Activated CD4-positive, alpha-beta T cell treated with anti-CD3 and anti-CD28 coated beads, Interleukin-2, amount 10 ng/mL, durations not matched to agents 24 days and 14 days (primary cell): ENCODE measurements at places on chromosomes 7 and 10. TPM values are rescaled to one million over a fixed set of nuclear protein-coding genes. Genes with fewer than 3 reads are reported as not detected.

FAM149B1 gene
- total RNA-seq: 10.5 and 11.5 TPM in 2 replicates

RUFY2 gene
- 9.5 and 10.3 TPM in 2 replicates for total RNA-seq

DNA sequence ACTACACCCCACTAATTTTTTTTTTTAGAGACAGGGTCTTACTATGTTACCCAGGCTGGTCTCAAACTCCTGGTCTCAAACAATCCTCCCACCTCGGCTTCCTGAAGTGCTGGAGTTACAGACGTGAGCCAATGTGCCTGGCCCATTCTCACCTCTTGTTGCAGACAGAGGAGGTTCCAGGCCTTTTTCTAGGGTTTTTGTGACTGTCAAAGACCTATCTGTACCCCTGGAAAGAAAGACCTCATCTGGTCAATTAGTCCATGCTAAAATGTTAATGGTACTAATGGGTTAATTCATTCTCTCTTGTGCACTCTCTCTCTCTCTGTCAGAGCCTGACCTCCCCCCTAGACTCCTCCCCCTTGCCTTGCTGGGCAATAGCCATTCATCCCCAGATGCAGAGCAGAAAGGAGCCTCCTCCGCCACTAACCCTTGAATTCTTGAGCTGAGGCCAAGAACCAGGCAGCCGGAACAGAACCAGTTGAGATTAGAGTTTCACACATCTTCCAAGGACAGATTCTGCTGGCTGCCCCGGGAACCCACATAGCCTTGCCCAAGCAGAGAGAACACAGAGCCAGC lies 209.7 kb downstream of the SKIDA1 start:
- DNase-seq: no peak

LRCH4 gene
- 86.0 and 89.2 TPM in 2 replicates for total RNA-seq

GRCh38 chr10:104910712-104911111 lies 269.6 kb downstream of the SORCS3 start:
- DNase-seq: no peak

SKIDA1 gene
- total RNA-seq: 0.02 and 0.16 TPM in 2 replicates

PTER gene
- 16.7 and 17.8 TPM in 2 replicates for total RNA-seq

DNA sequence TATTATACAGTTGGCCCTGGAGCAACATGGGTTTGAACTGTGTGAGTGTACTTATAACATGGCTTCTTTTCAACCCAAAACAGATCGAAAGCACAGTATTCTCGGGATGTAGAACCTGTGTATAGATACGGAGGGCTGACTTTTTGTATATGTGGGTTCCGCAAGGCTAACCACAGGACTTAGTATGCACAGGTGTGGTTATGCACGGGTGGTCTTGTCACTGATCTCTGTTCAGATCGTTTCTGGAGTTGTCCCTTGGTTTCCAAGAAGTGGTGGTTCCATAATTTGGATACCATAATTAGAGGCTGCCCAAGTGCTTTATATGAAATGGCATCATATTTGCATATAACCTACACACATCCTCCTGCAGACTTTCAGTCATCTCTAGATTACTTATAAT lies 10.9 kb upstream of the BHLHA15 start:
- no peak for DNase-seq

- DNase-seq: no peak
Measured at GRCh38 chr7:42068554-42069280, 168.3 kb downstream of the GLI3 start.

CALHM3 gene
- not detected in 2 replicates for total RNA-seq

GRCh38 chr10:111822661-111823060 lies 360.9 kb downstream of the GPAM start:
- no peak for DNase-seq

DNA sequence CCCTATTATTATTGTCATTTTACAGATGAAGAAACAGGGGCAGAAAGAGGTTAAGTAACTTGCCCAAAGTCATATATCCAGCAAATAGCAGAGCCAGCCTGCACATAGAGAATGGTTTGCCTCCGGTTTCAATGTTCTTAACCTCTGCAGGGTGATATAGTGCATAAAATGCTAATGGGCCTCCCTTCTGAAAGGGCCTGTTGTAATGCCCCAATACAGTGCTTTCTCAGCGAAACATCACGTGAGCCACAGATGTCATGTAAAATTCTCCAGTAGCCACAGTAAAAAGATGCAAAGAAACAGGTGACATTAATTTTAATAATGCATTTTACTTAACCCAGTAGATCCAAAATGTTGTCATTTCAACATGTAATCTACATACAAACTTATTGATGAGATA lies 38.1 kb downstream of the LRGUK start:
- DNase-seq: no peak

DNA sequence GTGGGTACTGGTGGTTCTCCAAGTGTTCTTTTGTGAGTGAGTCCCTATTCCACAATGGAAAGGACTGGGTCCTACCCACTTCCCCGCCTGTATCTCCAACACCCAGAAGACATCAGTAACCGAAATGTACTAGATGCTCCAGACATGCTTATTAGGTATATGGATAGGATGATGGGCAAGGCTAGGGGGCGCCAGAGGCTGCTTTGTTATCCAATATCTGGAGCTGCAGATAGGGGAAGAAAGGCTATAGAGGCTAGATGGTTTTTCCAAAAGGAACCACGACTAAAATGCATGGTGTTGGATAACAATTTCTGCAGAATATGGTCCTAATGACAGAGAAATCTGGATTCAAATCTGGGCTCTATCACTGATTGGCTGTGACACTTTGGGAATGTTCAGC lies 56.2 kb upstream of the TM9SF3 start:
- DNase-seq: peak; percentile 85

DNA sequence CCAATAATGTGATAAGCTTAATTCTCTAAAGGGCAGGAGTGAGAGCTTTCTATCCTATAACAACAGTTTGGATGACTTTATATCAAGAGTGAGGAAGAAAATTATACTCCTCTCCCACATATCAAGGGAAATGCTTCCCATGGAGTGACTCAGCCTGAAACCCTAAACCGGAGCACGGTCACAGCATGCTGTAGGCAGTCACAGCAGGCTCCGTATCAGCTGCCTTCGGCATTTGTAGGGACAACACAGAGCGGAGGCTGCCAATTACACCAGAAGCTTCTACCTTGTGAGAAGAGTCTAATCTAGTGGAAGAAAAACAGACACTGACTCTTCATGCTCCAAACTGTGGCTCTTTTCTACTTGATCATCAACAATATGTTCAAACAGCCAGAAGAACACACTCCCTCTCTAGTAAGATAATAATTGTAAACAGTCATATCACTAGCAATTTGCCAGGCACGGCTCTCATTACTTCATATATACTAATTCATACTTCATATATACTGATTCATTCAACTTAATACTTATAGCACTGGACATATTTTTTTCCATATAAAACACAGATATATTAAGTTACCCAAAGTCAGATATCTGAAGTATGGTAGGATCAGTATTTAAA lies 65.9 kb downstream of the DGKB start:
- DNase-seq: no peak

- DNase-seq: no peak
Measured at GRCh38 chr10:118926072-118926417, 103.5 kb upstream of the NANOS1 start.

- DNase-seq: no peak
Measured at GRCh38 chr7:95365151-95365550, 31.0 kb downstream of the PON3 start.

CTBP2 gene
- 0.16 TPM in 1 of 2 replicates, not detected in the other for total RNA-seq

DNA sequence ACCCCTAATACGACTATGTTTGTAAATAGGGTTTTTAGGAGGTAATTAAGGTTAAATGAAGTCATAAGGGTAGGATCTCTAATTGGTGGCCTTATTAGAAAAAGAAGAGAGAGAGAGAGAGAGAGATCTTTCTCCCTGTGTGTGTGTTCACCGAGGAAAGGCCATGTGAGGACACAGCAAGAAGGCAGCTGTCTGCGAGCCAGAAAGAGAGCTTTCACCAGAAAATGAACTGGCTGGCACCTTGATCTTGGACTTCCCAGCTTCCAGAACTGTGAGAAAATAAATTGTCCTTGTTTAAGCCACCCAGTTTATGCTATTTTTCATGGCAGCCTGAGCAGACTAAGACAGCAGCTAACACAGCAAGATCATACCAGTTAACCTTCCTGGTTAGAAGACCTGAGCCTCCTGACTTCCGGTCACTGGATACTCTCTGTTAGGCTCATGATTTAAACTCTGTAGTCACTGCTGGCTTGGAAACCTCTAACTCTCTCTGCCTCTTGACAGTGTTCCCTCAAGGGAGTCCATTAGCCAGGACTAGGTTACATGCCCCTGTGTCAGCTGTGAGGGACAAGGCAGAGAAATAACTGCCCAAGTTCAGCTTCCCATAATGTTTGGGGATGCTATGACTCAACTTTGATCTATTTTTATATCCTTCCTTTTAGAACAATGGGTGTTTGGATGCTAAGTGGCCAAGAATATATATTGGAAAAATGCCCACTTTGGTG lies 102.3 kb downstream of the DYNC1I1 start:
- DNase-seq: no peak

- DNase-seq: no peak
Measured at GRCh38 chr7:146654048-146654447, 537.4 kb downstream of the CNTNAP2 start.

DNA sequence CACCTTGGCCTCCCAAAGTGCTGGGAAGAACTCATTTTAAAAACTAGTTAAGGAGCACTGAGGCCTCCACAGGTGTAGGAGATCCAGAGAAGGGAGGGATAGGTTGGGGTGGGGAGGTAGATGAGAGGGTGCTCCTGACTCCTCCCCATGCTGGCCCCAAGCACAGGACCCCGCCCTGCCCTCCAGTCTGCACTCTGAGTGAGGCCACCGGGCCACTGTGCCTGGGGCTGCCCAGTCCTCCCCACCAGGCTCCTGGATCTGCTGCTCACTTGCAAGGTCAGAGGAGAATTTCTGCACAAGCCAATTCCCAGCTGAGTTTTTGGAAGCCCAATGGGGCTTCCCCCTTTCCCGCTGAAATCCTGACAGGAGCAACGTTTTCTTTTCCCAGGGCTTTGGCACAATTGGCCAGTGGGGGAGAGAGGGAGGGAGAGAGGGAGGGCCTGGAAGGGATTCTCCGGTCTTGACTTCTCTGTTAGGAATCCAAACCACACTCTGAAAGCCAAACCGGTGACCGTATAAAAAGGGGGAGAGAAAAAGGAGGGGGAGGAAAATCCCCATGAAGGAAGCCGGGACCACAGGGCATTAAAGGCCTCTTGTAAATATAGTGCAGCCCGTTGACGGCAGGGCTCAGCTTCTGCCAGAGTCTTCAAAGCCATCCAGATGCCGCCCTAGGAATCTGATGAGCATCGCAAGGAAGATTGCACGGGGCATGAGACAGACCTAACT lies 116.2 kb downstream of the SH3PXD2A start:
- DNase-seq: no peak

DNA sequence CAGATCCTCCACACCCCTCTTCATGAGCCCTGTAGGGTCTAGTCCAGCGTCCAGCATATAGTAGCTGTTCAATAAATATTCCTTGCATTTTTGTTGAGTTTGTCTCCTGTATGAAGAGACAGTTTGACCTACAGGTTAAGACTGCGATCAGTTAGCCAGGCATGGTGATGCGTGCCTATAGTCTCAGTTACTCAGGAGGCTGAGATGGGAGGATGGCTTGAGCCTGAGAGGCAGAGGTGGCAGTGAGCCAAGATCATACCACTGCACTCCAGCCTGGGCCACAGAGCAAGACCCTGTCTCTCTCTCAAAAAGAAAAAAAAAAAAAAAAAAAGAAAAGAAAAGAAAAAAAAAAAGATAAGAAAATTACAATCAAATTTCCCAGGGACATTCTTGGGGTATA lies 5.1 kb upstream of the CUEDC2 start:
- no peak for DNase-seq

DNA sequence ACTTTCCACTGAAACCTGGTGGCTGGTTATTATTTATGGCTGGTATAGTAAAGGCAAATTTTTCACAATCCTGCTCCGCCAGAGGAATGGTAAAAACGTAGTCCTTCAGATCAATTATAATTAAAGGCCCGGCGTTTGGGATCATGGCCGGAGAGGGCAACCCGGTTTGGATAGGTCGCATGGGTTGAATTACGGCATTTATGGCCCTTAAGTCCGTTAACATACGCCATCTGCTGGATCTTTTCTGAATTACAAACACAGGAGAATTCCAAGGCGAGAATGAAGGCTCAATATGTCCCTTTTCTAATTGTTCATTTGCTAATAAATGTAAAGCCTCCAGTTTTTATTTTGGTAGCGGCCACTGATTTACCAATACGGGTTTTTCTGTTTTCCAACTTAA lies 11.3 kb upstream of the TAS2R3 start:
- no peak for DNase-seq

DNA sequence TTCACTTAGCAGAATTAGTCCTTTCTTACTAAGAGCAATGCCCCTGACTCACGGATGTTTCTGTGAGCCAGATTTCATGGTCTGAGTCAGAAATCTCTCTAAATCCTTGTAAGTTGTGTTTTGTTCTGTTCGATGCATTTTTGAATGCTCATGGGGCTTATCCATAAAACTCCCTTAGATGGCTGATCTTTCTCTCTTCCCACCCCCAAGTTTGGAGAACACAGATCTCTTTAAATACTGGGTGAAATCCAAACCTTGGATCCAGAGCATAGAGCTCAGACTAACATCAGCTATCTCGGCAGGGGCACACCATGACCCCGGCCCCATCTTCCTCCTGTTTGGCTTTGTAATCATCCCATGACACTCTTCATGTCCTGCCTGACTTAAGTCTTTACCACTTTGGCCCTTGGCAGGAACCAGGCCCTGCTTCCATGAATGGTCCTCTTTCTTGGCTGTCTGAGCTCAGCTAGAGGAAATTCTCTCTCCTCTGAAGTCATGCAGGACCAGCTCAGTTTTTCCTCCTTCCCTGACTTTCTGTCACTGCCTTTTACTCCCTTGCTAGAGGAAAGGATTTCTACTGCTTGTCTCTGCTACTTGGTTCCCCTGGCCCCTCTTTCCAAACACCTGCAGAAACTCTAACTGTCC lies 120.4 kb upstream of the RAB11FIP2 start:
- no peak for DNase-seq

CLRN3 gene
- not detected in 2 replicates for total RNA-seq

- DNase-seq: no peak
Measured at GRCh38 chr10:21336476-21337170, 188.9 kb downstream of the SKIDA1 start.

DNA sequence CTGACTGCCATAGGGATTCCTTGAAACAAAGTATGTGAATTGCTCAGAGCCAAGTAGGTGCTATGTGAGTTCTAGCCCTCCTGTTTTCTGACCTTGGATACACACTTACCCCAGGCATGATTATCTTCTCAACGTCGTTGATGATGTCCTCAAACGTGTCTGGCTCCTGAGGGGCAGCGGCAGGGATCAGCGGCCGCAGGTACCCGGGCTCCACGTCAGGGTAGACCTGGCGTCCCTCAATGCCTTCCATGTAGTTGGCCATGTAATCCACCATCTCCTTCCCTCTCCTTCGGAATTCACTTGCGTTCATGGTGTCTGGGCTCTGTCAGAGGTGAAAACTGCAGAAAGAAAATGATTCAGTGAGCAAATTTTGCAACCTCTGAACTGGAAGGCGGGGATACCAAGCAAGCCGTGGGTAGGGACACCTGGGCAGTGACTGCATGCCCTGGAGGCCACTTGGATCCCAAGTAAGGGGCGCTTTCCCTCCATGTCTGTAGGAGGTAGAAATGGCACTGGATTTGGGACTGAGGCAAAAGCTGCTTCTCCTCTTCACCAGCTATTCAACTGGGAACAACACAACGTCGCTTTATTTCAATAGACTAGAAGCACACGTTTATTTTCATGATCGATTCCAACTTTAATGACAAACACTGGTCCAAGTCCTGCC lies 21.3 kb downstream of the DDC start:
- no peak for DNase-seq
